ENCODE measurements at places on chromosomes 12 and 14.

DNA sequence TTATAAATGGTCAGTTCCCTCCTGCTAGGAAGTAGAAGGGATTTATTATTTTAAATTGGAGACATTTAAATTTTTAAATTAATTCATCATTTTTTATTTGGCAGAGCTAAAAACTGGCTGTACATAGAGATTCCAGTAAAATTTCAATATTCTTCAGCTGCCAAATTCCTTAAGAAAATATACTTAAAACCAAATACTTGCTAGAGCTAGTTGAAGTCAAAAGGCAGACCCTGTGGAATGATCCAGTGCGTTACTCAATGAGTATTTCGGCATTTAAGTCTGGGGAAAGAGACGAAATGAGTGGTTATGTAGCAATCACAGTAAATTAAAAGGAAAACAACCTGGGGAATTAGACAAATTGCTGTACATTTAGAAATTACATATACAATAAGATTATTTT lies 1104.7 kb downstream of the SLC6A15 start:
- no peak for DNase-seq

DNA sequence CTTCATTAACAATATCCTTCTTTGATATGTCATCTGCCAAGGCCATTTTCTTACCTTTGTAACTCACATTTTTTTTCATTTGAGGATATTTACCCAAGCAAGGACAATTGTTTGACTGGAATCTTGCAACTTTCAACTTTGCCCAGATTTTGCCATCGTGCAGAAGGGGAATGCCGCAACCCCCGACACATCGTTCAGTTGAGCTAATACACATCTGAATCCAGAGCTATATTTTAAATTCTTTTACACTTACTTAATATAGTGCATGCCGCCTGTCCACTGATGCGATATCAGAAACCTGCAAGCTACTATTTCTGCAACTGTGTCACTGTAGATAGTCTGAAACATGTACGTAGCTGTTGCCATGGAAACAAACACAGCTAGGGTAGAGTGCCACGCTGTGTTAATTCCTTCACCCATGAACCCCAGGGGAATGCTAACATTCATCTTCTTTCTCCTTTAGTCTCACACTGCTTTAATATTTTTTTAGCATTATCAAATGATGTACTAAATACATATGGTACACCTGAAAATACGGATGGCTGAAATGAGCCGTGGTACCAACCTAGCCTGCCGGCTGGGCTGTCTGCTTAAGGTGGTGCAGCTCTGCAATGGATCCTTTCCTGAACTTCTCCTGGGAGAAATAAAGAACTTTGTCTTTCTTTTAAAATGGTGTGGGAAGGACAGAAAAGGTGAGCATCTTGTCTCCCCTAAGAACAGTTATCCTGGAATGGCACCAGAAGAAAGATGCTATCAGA lies 77.0 kb upstream of the FOXN3 start:
- DNase-seq, result no peak

GRCh38 chr12:15486859-15487258 lies 164.6 kb downstream of the PTPRO start:
- DNase-seq, result no peak

DNA sequence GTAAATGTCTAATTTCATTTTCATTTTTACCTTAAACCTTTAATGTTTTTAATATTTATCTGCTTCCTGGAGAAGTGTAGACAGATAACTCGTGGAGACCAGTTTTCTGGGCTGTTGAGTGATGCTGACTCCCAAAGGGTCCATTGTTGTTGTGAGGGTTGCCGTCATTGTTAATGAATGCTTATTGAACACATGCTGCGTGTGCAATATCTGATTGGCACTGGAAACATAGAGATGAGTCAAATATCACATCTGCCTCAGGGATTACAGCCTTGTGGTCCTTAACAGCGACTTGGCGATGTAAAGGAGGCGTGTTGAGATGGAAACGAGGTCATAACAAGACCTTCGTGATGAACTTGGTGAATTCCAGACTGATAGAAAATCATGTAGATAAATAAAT lies 85.9 kb downstream of the FBXW8 start:
- DNase-seq, result no peak

DNA sequence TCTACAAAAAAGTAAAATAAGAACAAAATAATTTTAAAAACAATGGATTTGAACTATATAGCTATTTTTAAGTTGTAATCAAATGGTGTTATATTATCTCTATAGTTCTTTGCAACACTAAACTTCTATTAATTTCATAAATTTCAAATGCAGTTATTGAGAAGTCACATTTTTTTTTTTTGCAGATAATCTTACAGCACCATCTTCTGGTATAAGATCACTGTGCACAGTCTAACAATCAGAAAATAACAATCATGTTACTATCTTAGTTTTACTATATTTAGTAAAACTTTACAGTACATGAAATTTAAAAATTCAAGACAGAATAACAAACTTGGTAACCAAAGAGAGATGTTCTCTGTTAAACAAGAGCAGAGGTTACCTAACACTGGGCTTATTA lies 40.6 kb downstream of the GXYLT1 start:
- DNase-seq, result no peak

DNA sequence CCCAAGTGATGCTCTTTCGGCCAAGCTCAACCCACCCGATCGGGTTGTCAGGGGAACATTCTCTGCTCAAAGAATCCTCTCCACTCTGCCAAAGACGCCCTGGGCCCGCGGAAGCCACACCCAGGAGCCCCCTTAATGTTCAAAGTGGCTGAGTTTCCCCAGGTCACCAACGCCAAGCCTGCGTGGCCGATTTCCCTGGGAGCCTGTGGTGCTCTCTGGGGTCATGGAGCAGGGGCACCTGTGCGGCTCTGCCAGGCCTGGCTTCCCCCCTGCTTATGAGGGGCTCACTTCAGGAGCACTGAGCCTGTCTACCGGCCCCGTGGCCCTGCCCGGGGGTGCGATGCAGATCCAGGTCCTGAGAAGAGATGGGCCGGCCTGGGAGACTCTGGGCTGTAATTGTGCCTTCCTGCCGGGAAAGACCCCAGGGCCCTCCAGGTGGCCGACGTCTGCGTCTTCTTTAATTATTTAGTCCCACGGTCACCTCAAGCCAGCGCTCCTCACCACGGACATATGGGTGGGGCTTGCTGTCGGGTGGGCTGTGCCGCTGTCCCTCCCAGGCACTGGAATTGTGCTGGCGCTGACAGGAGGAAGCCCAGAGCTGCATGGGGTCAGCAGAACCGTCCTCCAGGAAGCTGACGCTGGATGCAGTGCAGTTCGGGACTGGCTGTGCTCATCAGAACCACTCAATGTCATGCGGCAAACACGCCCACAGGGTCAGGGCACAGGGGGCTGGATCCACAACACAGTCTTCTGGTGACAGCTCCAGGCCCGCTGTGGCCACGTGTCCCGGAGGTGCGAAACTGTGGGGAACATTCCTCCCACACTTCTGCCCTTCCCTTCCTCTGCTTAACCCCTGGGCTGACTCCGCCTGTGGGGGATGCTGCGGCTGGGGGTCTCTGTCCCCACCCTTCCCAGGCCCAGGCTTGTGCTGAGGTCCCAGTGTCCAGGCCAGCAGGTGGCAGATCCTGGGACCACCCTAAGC lies 267.6 kb upstream of the SFSWAP start:
- DNase-seq, result no peak

DNA sequence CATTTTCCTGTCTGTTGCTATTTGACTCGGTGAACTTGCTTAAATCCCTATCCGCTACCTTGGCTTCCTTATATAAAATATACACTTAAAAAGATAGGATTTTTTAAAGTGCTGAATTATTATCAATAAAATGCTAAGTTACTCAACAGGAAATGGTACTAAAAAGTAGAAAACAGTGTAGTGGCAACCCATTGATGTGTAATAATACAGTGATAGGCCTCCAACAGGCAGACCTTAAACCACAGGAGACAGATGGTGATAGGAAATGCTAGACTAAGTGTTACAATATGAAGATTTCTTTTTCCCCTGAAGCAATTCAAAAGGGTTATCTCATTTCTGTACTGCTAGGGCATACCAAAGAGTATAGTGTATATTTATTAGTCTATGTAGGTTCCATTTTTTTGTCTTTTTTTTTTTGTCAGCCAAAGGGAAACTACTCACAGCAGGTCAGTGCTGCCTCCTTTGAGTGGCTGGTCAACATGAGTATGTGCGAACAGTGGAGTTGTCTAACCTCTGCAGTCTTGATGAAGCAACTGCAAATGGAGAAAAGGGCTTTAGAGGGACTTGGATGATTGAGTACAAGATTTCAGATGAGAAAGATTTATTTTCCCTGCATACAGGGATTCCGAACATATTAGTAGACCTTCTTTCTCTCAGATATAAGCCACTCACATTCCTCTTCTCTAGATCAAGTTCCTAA lies 183.8 kb downstream of the ACSS3 start:
- no peak for DNase-seq

GRCh38 chr12:18681818-18682217 lies 56.0 kb downstream of the PLCZ1 start:
- DNase-seq, result no peak

DNA sequence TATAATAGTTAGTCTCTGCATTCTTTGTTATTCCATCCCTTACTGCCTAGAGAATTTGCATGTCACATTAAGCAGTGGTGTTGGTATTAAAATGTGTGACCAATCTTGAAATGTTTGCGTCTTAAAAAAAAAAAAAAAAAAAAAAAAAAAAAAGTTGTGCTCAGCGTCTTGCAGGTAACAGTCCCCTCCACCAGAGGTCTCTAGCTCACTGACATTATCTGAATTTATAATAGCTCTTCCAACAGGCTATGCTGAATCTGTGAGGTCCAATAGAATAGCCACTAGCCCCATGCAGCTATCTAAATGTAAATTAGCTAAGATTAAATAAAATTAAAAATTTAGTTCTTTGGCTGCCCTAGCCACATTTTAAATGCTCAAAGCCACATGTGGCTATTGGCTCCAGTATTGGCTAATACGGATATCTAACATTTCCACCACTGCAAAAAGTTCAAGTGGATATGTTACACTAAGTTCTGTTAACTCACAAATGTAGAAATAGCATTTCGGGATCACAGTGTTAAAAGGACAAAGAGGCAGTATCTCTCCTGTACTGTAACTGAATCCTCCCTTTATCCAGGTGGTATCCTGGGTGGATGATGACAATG lies 28.7 kb downstream of the NKX2-8 start:
- DNase-seq, result no peak

GRCh38 chr12:80234667-80235066 lies 135.3 kb downstream of the OTOGL start:
- DNase-seq, result no peak

DNA sequence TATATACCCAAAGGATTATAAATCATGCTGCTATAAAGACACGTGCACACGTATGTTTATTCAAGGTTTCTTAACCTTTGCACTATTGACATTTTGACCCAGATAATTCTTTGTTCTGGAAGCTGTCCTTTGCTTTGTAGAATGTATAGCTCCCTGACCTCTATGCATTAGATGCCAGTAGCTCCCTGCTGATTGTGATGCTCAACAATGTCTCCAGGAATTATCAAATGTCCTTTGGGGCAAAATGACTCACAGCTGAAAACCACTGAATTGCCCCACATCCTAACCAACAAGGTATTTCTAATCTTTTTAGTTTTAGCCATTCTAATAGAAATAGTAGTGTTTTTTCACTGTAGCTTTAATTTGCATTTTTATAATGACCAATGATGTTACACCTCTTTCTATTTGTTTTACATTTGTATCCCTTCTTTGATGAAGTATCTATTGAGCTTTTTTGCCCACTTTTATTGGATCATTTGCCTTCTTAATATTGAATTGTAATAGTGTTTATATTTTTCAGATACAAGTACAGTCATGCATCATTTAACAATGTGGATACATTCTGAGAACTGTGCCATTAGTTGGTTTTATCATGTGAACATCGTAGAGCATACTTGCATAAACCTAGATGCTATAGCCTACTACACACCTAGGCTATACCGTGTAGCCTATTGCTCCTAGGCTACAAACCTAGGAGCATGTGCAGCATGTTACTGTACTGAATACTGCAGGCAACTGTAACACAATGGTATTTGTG lies 10.4 kb upstream of the NOPCHAP1 start:
- DNase-seq, result no peak

GRCh38 chr14:105470350-105471296 lies 4.0 kb upstream of the CRIP2 start:
- DNase-seq, result no peak

GRCh38 chr12:25781232-25781631 lies 177.2 kb upstream of the RASSF8 start:
- no peak for DNase-seq

Data from left hindlimb (tissue), 1 donor.